ENCODE measurements at places on chromosomes 16 and 17. TPM values are rescaled to one million over a fixed set of nuclear protein-coding genes. Genes with fewer than 3 reads are reported as not detected.

The CDT1 gene
- 0.81 TPM for total RNA-seq

The KRTAP9-8 gene
- total RNA-seq, result not detected

The TBX4 gene
- not detected for total RNA-seq

The MMP15 gene
- 36.5 TPM for total RNA-seq

The TMEM256 gene
- 30.5 TPM for total RNA-seq

The STAC2 gene
- total RNA-seq, result not detected

The ZSCAN32 gene
- total RNA-seq, result 14.4 TPM

The TNS4 gene
- 24.7 TPM for total RNA-seq

The SP6 gene
- 0.94 TPM for total RNA-seq

The MYO18A gene
- total RNA-seq, result 41.3 TPM

The KRTAP4-4 gene
- total RNA-seq, result not detected

The SIAH1 gene
- total RNA-seq, result 23.9 TPM

The FLCN gene
- 65.7 TPM for total RNA-seq

The CDH13 gene
- 3.4 TPM for total RNA-seq

The CACNG1 gene
- not detected for total RNA-seq

The TACO1 gene
- total RNA-seq, result 17.1 TPM

The GRAPL gene
- total RNA-seq, result 6.3 TPM

The GRIN2C gene
- 83.1 TPM for total RNA-seq

The GGT6 gene
- not detected for total RNA-seq

The PRSS8 gene
- total RNA-seq, result 59.9 TPM

The EVPL gene
- total RNA-seq, result 14.8 TPM

The CCL14 gene
- 31.6 TPM for total RNA-seq

The HAP1 gene
- 12.7 TPM for total RNA-seq

The KRT33B gene
- total RNA-seq, result not detected

The TBC1D28 gene
- total RNA-seq, result not detected

The JPH3 gene
- total RNA-seq, result 0.22 TPM

The OR1E2 gene
- not detected for total RNA-seq

The ATXN2L gene
- total RNA-seq, result 68.6 TPM

The P2RX5 gene
- 0.54 TPM for total RNA-seq

The DNAI2 gene
- total RNA-seq, result not detected

The KRTAP3-2 gene
- total RNA-seq, result not detected

The RAB11FIP3 gene
- 26.6 TPM for total RNA-seq

The CLDN7 gene
- 152 TPM for total RNA-seq

The PLD6 gene
- total RNA-seq, result 1.3 TPM

The BOLA2B gene
- total RNA-seq, result 150 TPM

The RHBDL3 gene
- 0.15 TPM for total RNA-seq

The SLC22A31 gene
- total RNA-seq, result not detected

The DRC7 gene
- not detected for total RNA-seq

The GUCY2D gene
- not detected for total RNA-seq

The CD300LD gene
- not detected for total RNA-seq

The TBC1D3C gene
- total RNA-seq, result not detected

The ENPP7 gene
- not detected for total RNA-seq

The KRT222 gene
- total RNA-seq, result 3.4 TPM

The OR1A1 gene
- not detected for total RNA-seq

The TMEM235 gene
- not detected for total RNA-seq

The CHST6 gene
- total RNA-seq, result 0.22 TPM

The FAM117A gene
- 23.8 TPM for total RNA-seq

The CISD3 gene
- total RNA-seq, result 16.2 TPM

The KRTAP4-1 gene
- total RNA-seq, result not detected

The HSD3B7 gene
- 4.0 TPM for total RNA-seq

The GNAO1 gene
- 3.3 TPM for total RNA-seq

The PTX4 gene
- total RNA-seq, result not detected

The SGSH gene
- 43.8 TPM for total RNA-seq

The CD79B gene
- total RNA-seq, result 1.3 TPM

The DHRS13 gene
- total RNA-seq, result 16.2 TPM

All from thyroid gland (tissue), 4 donors.